ENCODE measurements at places on chromosomes 6 and 20.

GRCh38 chr20:48905297-48905647 is 16.2 kb upstream of the ARFGEF2 start:
- no peak for DNase-seq

- DNase-seq: no peak
These were observed 8.3 kb downstream of the POM121L2 start for GRCh38 chr6:27303613-27304272.

GRCh38 chr6:159017757-159018559 is 18.0 kb upstream of the RSPH3 start:
- DNase-seq: no peak

DNA sequence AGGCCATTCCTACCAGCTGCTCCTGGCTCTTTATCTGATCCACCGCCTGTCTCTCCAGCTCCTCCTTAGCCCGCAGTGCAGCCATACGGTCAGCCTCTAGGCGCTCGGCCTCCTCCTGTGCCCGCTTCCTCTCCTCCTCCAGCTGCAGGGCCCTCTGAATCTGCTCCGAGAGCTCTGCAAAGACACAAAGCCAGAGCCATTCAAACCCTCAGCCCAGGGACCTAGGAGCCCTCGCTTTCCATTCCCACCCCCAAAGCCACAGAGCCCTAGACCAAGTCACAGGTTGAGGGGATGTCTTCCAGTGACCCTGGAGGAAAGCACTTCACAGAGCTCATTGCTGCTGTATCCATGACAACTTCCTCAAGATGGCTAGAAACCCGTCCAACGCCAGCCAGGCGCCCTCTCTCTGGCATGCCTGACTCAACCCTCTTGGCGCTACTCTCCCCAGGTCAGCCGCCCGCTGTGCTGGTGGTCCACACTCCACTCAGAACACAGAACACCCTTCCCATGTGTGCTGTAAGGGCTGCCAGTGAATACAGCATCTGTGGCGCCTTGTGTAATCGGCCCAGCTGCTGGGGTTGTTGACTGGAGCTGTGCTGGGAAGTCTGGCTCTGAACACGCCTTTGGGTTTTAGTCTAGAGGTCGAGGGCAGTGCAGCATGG is 49.3 kb downstream of the EZR start:
- DNase-seq: peak; percentile 27

DNA sequence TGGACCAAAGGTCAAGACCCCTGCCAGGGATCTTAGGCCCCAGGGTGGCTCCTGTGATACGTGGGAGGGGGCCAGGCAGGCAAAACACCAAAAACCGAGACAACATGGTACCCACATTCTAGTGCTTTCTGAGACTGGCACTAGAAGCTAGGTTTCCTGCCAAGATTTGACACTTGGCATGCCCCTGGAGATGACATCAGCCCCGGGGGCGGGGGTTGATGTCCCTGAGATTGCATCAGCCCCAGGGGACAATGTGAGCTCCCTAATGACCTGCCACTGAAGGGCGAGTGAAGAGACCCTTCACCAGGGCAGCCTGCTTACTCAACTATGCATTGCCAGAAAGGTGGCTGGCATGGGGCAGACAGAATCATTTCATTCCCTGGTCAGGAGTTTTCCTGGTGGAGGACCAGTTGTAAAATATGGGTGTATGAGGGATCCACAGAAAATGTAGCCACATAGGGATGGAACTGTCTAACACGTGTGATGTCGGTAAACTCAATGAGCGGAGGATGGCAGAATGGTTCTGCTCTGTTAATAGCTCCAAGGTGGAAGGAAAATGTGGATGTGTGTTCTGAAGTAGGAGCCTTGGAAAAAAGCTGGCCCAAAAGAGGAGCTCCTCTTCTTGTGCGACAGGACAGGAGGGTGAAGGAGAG is 219.7 kb downstream of the UNC5CL start:
- no peak for DNase-seq

- DNase-seq: no peak
These were observed 359.4 kb downstream of the ADGRB3 start for GRCh38 chr6:68994521-68994920.

DNA sequence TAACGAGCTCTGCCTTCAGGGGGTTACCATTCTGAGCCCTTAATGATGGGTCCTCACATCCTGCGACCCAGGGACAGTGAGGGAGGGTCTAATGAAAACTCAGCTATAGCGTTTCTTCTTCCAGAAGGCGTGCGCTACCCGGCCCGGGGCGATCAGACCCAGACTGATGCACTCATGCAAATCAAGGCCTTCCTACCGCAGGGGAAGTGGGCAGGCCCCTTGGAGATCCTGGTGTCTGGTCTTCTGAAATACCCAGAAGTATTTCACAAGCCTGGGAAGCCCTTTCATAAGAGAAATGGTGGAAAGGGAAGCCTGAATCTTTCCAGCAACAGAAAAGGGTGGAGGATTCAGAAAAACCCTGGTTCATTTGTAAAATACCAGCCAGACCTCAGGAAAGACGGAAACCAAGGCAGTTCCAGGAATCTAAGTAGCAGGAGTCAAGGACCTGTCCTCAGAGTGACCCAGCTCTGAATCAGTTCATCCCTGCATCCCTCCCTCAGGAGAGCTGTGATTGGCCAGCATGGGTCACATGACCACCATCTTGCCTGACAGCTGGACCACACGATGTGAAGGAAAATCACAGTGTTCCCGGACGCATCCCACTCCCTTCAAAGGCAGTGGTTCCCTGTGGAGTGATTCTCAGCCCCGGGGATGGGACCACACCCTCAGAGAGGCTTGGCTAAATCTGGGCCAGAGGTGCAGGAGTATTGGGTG is 12.7 kb downstream of the BFSP1 start:
- no peak for DNase-seq

DNA sequence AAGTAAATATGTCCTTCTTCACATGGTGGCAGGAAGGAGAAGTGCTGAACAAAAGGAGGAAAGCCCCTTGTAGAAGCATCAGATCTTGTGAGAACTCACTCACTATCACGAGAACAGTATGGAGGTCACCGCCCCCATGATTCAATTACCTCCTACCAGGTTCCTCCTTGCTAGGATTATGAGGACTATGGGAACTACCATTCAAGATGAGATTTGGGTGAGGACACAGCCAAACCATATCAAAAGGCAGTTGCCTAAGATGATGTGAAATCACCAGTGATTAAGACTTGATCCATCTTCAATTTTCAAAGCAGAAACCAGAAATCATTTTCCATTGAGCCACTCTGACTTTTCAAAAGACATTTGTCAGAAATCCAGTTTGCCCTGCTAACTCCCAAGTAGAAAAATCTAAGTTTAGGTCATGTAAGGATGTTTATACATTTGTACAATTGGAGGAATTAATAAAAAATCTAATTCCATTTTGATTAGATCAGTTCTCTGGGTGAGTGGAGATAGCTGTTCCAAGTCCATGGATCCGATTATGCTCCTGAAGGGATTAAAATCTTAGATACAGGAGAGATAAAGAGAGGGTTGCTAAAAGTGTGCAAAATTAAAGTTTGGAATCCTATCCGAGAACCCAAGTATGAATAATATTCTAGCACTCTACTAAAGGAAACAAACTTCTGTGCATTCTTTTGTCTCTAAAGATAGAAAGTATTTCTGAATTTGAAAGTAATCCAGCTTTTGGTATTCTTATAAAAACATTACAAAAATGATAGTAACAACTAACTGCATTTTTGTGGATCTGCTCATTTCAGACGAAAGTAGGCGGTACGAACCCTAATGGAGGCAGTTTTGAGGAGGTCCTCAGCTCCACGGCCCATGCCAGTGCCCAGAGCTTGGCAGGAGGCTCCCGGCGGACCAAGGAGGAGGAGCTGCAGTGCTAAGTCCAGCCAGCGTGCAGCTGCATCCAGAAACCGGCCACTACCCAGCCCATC is 39.5 kb downstream of the HDDC2 start:
- DNase-seq: no peak

DNA sequence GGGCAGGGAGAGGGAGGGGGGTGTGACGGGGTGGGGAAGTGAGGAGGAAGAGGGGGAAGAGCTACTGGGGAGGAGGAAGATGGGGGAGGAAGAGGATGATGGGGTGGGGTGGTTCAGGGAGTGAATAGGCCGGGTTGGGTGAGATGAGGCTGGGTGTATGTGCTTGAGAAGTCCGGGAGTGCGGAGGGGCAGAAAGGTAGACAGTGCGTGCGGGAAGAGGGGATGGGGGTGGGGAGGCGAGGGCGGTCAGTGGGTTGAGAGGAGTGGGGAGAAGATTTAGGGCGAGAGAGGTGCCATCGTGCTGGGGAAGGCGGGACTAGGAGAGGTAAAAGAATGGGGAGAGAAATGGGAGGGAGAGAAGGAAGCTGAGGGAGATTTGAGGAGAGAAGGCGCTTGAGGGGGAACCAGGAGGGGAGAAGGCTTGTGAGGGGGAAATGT is 30.9 kb upstream of the NOTCH4 start:
- no peak for DNase-seq

DNA sequence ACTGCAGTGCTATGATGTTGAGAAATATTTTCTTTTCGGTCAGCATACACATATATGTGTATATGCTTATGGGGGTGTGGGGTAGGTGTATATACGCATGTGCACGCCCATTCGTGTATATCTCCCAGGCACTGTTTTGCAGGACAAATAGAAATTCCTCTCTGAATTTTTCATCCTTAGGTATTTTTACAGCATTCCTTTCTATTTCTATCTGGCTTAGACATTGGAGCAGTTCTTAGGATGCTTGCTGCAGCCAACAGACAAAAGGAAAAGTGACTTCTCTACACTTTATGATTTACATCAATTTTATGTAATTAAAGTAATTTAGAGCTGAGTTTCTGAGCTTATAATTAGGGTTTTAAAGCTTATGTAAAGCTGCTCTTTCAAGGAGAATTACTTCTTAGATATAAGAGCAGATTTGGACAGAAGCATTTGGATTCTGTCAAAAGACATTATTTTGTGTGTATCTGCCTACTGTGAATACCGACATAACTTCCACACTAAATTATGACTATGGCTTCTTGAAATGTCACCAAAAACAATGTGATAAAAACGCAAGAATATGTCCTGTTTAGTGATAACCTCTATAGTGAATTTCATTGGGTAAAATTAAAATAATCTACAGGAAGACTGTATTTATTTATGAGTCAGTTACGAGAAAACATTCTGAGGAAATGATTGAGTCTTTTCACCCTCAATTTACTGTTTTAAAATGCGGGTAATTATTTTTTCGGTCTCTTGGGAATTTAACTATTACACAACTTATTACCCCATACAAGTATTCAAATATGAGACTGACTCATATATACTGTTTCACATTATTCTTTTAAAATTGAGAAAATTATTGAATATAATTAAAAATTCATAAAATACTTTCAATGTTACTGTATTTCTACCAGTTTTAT is 21.3 kb upstream of the CEP43 start:
- DNase-seq: no peak

- no peak for DNase-seq
These were observed 36.7 kb upstream of the RIPOR2 start for GRCh38 chr6:24972311-24972958.

DNA sequence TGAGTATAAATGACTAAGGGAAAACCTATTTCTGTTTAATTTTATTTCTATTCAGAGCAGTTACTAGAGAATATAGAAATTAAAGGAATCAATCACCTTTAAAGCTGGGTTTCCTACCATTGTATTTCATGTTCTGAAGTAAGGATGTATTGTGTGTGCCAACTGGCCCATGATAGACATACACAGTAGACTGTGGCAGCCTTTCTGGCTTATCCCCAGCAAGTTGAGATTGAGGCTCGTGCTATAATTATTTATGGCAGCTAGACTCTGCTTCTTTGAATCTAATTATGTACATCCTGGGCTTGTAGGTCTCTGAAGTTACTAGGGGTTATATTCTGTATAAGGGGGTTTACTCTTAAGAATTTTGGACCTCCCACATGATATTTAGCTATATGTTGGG is 44.4 kb downstream of the ZNF292 start:
- no peak for DNase-seq

DNA sequence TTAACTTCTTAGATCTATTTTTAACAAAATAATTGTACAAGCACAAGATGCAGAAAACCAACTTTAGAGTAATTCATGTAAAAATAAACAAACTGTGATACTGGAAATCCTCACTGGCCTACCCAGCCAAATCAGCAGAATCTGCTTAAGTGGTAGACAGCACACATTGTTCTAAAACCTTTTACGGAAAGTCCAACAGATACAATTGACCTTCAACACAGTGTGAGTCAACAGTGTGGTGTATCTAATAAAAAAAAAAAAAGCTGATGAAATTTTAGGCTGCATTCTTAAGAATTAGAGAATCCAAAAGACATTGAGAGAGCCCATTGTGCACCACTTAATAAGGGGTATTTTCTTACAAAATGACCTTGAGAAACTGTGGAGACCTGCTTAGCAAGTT is 174.5 kb downstream of the COL21A1 start:
- DNase-seq: no peak

DNA sequence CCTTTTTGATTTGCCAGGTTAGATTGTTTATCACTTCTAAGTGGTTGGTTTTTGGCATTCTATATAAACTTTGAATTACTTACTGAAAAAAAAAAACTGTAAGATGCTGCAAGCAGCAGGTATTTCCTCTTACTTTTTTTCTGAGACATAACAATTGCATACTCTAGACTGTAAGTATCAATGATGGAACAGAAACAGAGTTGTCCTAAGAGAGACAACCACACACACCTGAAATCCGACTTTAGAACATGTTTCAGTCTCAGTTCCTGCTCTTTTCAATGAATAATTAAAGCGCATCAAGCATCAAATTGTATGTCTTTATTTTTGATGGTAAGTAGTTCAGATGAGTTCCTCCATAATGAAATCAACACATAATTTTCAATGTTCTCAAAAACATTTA is 105.3 kb upstream of the KHDRBS2 start:
- DNase-seq: no peak

DNA sequence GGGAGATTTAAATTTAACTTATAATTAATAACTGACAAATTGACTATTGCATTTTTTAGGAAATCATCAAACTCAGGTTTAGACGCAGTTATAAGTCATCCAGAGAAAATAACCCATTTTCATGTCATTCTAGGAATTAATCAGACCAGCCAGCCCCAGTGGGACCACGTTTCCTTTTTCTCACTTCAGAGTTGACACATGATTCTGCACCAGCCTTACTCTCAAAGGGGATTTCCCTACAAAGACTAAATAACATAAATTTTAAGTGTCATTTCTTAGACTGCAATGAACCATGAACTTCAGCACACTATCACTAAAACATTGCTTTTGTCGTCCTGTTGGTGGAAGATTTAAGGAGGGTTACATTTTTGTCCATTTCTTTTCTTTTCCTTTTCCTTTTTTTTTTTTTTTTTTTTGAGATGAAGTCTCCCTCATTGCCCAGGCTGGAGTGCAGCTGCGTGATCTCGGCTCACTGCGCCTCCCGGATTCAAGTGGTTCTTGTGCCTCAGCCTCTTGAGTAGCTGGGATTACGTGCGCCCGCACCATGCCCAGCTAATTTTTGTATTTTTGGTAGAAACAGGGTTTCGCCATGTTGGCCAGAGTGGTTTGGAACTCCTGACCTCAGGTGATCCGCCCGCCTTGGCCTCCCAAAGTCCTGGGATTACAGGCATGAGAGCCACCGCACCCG is 3.6 kb downstream of the IPCEF1 start:
- DNase-seq: no peak

GRCh38 chr6:134764741-134765140 is 185.2 kb downstream of the ALDH8A1 start:
- DNase-seq: no peak

- DNase-seq: no peak
These were observed 29.7 kb upstream of the MDFI start for GRCh38 chr6:41608443-41609151.
